ENCODE measurements at places on chromosomes 6 and 20.

GRCh38 chr6:133610971-133611370, 277.9 kb upstream of the TCF21 start:
- DNase-seq = no peak

- no peak for DNase-seq
These were observed 191.9 kb upstream of the SLC35B3 start for GRCh38 chr6:8627085-8627861.

- DNase-seq = no peak
These were observed 22.7 kb upstream of the CCND3 start for GRCh38 chr6:41964201-41964887.

GRCh38 chr6:8177721-8178120, 75.4 kb upstream of the EEF1E1 start:
- no peak for DNase-seq

DNA sequence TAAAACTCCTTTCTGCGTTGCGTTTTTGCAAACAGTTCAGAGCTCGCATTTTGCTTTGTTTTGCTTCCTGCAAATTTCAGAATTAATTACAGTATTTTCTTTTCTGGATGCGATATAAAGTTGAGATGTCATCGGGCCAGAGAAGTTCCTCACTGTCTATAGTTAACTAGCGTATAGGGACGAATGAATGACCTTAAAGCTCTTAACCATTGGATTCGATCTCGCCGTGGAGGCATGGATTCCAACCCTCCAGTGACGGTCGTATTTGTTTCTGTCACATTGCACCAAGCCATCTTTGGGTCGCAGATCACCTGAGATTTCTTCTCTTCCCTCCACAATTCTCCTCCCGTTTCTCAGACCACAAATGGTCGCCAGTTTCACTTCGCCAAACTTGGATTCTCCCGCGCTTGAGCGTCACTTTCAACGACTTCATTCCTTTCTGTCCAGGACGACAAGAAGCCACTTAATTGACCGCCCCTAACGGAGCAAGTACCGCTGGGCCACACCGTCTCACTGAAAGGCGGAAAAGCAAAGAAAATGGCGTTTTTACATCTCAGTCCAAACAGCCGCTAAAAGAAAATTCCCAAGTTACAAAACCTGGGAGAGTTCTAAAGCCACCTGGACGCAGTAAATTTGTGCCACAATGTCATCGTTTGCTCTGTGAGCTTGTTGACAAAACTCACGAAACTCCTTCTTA, 85.3 kb upstream of the ZNF184 start:
- DNase-seq = no peak

- no peak for DNase-seq
These were observed 25.2 kb downstream of the FBXO30 start for GRCh38 chr6:145789443-145789842.

- DNase-seq = no peak
These were observed 202.8 kb downstream of the DLL1 start for GRCh38 chr6:170087941-170088581.

DNA sequence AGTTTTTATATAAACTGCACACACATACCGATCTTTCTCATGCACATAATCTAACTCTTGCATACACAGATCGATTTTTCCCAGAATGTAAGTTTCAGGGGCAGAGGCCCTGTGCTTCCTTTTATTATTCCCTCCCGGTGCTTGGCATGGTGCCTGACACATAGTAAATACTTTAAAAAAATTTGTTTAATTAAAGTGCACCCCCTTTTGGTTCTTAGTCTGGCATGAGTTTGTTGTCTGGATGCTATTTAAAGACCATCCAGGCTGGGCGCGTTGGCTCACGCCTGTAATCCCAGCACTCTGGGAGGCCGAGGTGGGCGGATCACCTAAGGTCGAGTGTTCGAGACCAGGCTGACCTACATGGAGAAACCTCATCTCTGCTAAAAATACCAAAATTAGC, 5.4 kb upstream of the DEK start:
- DNase-seq = no peak

- no peak for DNase-seq
These were observed 56.1 kb downstream of the KIAA0408 start for GRCh38 chr6:127402890-127403617.

DNA sequence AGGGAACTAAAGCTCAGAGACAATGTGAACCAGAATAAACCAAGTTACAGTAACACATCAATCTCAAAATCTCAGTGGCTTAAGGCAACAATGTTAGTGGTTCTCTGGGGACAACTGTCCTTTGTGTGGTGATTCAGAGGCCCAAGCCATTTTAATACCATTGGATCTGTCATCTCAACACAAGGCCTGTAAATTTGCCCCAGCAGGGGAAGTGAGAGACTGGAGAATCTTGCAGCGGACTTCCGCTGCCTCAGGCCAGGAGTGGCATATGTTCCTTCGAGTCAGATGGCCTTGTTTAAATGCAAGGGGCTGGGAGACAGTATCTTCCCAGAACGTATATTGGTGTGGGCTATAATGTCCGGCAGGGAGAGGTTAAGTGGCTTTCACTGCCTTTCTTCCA, 126.0 kb downstream of the CD83 start:
- no peak for DNase-seq

DNA sequence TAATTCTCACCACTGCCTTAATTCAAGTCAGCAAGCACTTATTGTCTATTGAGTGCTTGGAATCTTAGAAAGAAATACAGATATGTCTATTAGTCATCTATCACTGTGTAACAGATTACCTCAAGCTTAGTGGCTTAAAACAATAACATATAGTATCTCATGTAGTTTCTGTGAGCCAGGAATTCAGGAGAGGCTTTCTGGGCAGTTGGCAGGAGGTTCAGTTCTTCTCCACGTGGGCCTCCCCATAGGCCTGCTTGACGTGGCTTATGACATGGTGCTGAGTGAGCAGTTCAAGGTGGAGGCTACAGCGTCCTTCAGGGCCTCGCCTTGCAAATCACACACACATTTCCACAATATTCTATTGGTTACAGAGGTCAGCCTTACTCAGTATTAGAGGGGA, 69.7 kb downstream of the DTD1 start:
- DNase-seq = no peak

DNA sequence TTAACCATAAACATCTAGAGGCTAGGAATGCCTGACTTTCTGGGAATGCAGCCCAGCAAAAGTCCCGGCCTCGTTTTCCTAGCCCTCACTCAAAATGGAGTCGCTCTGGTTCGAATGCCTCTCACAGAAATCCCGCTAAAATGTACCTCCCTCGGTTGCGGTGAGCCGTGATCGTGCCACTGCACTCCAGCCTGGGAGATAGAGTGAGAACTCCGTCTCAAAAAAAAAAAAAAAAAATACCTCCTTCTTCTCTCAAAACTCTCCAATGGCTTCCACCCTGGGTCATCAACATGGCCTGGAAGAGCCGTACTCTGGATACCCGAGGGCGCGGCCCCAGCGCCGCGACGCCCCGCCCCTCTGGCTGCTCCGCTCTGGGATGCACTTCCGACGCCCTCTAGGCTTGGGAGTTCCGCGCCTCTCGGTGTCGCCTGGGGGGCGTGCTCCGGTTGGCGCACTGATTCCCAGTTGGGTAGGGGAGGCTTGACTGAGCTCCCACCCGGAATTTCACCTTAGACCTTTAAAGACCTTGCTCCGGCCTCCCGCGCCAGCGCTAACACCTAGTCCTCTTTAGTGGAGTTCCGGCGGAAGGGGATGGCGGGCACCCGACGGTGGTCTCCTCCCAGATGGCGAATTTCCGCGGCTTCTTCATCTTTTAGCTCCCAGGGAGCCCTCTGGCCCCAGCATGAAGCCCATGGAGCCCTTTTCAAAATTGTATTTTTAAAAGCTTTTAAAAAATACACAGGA, 12.3 kb downstream of the HMGN4 start:
- DNase-seq = no peak

GRCh38 chr6:4636881-4637224, 139.4 kb upstream of the CDYL start:
- no peak for DNase-seq

GRCh38 chr6:169163411-169163901, 90.2 kb downstream of the THBS2 start:
- DNase-seq = no peak

GRCh38 chr20:57664476-57664875, 44.2 kb upstream of the ZBP1 start:
- no peak for DNase-seq

GRCh38 chr6:125888989-125889656, 67.4 kb upstream of the HINT3 start:
- DNase-seq = no peak

DNA sequence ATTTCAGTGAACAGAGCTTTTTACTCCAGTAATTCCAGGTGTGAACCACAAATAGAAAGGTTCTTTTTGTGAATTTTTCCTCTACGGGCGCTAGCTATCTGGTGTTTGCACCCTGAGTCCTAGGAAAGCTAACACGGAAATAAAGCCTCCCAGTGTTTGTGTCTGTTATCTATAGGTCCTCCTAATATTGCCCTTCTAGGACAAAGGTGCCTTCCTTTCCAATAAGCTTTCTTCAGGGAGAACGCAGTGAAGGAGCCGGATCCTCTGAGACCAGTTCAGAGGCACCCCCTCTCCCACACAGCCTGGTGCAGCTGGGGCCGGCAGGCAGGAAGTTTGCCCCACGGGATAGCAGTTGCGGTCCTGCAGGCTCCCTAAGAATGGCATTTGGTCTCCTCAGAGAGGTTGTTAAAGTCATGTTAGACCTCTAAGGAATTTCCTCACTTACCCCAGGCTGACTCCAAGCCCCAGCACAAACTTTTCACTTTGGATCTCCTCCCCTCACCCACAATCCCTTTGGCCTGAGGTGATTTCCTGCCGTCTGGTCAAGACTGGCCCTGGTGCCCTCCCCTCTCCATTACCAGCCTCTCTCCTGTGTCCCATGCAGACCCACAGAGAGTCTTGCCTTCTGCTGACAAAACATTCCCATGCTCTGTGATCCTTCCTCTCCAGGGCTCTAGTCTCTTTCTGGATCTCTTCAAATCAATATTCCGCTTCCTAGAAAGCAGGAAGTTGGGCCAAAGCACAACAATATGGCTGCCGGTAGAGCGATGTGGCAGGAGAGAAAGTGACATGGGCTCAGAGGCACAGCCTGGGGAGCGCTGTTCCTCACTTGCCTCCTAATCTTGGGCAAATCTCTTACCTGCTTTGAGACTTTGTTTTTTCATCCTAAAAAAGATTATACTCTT, 126.0 kb downstream of the MOXD1 start:
- no peak for DNase-seq

GRCh38 chr6:53461041-53461656, 83.8 kb downstream of the GCLC start:
- no peak for DNase-seq

DNA sequence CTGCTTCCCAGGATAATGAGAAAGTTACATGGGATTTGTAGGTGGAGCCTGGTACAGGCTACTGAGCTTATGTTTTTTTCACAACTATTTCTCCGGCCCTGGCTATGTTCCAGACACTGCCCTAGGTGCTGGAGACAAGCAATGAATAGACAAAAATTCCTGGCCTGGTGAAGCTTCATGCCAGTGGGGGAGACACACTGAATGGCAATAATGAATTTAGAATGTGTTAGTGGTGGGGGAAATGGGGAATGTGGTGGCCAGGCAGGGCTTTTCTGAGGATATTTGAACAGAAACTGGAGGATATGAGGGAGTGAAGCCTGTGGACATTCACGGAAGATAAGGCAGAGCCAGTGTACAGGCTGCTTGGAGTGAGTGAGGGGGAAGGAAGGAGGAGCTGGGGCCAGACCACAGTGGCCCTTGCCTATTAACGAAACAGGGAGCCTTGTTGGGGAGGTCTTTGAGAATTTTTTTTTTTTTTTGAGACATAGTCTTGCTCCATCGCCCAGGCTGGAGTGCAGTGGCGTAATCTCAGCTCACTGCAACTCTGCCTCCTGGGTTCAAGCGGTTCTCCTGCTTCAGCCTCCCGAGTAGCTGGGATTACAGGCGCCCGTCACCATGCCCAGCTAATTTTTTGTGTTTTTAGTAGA, 6.6 kb downstream of the FOXS1 start:
- no peak for DNase-seq

- DNase-seq = no peak
These were observed 122.2 kb upstream of the FAM184A start for GRCh38 chr6:119200512-119201175.

GRCh38 chr6:88987922-88988321, 24.5 kb upstream of the RNGTT start:
- no peak for DNase-seq

DNA sequence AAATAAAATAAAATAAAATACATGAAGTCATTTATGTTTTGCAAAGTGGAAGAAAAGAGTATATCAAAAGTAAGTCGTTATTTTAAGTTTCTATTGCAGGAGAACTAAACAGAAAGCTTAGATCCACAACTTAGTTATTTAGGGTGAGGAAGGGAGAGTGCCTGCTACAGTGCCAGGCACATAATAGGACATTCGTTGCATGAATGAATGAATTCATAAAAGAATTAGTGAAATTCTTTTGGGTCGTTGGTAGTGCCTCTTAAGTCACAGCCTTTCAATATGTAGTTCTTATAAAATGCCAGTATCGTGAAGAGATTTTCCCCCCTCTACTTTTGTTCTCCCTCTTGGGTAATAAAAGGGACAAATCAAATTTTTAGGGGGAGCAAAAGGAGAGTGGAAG, 29.1 kb downstream of the SF3B5 start:
- DNase-seq = no peak

- DNase-seq = no peak
These were observed 97.0 kb downstream of the BTBD3 start for GRCh38 chr20:12014736-12015135.

GRCh38 chr6:56790414-56790813, 147.7 kb upstream of the DST start:
- DNase-seq = no peak

DNA sequence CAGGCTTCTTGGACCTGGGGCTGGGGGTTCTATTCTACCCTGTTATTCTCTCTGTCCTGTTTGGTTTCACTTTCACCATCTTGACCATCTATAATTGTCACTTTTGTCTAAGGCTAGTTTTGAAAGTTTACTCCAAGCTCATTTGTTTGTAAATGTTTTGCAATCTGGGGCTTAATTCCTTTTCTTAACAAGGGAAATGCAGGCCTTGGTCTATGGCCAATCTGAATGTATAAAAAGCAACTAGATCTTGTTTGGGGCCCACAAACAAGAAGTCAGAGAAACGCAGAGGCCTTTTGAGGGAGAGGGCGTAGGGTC, 86.3 kb upstream of the PREP start:
- DNase-seq = no peak

DNA sequence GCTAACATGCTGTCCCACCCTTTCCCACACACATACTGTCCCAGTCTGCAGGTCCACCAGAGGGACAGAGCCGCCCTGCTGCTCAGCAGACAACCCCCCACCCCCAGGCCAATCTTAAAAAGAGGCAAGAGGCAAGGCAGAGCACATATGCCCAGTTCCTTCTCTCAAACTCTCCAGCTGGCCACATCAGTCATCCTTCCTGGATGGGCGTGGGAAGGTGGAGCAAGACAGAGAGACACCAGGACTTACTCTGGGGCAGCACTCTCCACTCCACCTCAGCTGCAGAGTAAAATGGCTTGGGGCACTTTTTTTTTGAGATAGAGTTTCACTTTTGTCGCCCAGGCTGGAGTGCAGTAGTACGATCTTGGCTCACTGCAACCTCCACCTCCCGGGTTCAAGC, 10.8 kb downstream of the MOCS3 start:
- DNase-seq = no peak

Data from thoracic aorta (tissue), 2 donors.